ENCODE measurements at places on chromosomes 4 and X.

DNA sequence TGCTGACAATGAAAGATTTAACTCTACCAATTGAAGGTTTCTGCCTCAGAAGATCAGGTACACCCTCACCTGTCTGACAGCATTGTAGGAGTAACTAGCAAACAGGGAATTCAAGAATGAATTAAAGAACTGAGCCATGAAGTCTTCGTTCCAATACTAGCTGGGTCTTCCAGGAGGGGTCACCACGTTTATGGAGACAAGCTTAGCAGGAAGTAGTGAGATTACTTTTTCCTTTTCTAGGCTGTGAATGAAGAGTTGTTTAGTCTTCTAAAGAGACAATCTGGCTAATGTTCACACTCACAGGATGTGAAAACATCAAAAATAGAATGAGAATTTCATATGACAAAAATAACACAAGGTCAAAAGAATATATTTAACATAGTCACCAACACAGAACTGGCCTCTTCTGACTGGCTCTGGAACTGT is 54.9 kb downstream of the REELD1 start:
- DNase-seq, result no peak

GRCh38 chr4:114839986-114840385 is 241.4 kb downstream of the UGT8 start:
- DNase-seq, result no peak

- no peak for DNase-seq
Measured at GRCh38 chr4:123034023-123034422, 111.6 kb upstream of the NUDT6 start.

DNA sequence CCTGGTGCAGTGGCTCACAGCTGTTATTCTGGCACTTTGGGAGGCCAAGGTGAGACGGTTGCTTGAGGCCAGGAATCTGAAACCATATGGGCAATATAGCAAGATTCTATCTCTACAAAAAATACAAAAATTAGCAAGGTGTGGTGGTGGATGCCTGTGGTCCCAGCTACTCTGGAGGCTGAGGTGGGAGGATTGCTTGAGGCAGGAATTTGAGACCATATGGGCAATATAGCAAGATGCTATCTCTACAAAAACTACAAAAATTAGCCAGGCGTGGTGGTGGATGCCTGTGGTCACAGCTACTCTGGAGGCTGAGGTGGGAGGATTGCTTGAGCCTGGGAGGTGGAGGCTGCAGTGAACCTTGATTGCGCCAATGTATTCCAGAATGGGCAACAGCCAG is 2.3 kb downstream of the ADGRG4 start:
- DNase-seq, result no peak

DNA sequence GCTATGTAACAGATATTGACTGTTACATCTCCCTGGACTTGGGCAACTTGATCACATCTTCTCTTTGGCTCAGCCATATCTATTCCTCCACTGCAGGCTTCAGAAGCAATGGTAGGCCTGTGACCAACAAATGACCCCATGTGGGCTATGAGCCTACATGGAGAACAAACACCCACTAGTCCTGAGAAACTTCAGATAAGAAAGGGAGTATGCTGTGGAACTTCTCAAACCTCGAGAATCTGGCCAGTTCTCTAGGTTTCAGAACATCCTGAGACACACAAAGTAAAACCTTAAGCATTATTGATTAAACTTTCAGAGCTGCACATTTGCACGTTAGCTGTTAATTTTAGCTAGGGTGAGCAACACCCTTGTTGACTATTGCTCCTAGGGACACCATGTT is 16.3 kb downstream of the RBMX2 start:
- no peak for DNase-seq

GRCh38 chrX:43592597-43592996 is 63.5 kb upstream of the MAOA start:
- DNase-seq, result no peak

- DNase-seq, result peak; percentile 89
Measured at GRCh38 chr4:170089668-170090351, at the start of gene AADAT. AADAT (minus strand) TSS chr4:170089956; CDS start chr4:170089690, 266 bp downstream.

GRCh38 chrX:10633722-10634121 is 13.3 kb upstream of the MID1 start:
- no peak for DNase-seq

DNA sequence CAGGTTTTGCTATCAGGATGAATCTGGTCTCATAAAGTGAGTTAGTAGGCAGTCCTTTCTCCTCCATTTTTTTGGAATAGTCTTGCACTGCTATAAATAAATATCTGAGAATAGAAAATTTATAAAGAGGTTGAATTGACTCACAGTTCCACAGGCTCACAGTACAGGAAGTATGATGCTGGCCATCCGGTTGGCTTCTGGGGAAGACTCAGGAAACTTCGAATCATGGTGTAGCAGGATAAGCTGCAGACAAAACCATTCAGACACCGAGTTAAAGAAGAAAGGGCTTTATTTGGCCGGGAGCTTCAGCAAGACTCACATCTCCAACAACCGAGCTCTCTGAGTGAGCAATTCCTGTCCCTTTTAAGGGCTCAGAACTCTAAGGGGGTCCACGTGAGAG is 348.2 kb downstream of the KCTD8 start:
- no peak for DNase-seq

- DNase-seq, result no peak
Measured at GRCh38 chr4:87144356-87144755, 76.1 kb downstream of the KLHL8 start.

DNA sequence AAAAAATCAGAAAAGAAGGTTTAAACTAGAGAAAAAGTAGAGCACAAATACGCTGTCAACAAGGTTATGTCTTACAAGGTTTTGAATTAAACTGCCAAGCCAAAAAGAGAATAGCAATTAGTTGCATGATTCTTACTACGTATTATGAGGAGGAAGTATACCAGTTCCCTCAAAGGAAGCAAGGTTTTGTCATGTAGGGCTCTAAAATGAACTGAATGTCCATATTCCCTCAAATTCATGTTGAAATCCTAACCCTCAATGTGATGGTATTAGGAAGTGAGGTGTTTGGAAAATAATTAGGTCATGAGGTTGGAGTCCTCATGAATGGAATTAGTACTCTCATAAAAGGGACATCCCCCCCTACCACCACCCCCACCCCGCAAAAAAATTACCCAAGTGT is 201.0 kb downstream of the FBXW7 start:
- no peak for DNase-seq

DNA sequence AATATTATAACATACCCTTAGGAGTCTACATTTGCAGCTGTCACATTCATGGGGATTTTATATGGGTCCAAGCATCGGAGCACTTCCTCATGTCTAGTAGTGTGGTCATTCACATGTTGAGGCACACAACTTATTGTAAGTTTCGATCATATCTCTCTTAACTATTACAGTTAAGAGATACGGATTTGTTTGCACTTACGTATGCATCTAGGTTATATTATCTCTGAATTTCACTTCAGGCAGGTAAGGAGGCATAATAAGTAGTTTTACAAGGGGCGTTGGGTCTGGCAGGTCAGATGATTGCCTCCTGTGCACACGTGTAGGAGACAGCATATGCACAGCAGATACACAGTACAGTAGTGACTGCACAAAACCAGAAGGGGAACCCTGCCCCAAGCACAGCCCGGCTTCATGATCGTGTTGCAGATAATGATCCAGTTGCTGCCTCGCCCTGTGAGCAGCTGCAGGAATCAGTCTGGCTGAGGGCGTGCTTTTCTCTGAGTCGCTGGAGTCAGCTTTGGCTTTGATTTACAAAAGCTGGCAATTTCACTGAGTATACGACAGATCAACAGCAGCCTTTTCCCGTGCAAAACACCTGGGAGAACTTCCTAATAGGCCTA is 302.9 kb upstream of the GATB start:
- no peak for DNase-seq

GRCh38 chr4:140243278-140243753 is 89.3 kb upstream of the MAML3 start:
- DNase-seq, result no peak

DNA sequence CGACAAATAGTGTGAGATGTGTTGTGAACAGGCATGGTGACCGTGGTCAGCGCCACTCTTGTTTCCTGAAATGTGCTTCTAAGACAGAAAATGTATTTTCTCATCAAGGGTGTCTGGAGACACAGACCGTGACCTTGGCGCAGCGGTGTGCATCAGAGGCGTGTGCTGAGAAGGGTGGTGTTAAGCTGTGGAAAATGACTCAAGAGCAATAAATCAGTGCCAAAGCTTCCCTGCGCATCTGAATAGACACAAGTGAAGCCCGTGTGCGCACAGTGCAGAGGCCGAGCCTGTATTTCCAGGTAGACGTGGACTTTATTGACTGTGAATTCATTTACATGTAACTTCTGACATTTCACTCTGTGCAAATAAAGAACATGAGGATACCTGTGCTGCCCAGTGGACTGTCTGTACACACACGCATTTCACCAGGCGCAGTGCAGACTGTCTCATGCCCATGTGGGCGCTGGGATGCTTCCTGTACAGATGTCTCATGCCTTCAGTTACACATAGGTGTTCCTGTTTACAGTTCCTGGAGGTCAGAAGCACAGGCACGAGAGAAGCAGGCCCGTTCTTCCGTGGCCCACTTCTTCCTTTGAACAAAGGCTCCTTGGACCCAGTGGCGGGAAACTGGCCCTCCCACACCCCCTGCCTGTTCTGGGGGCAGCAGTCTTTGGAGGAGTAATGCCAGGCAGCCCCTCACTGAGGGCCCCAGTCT is 31.9 kb downstream of the NSG1 start:
- peak; percentile 7 for DNase-seq

DNA sequence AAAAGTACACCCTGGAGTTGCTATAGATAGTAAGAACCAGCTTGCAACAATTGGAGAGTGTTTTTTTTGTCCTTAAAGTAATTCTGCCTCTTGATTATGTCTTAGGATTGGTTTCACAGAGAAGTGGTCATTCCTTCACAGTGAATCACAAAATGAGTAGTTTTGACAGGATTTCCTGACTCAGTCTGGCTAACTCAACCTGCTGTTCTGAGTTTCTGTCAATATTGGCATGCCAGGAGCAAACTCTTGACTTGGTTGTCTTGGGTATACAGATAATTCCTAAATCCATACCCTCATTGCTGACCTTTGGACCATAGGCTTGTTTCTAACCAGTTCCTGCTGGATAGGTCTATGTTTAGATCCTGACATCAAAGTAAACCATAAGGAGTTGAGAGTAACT is 9.4 kb downstream of the FHIP1A start:
- no peak for DNase-seq

DNA sequence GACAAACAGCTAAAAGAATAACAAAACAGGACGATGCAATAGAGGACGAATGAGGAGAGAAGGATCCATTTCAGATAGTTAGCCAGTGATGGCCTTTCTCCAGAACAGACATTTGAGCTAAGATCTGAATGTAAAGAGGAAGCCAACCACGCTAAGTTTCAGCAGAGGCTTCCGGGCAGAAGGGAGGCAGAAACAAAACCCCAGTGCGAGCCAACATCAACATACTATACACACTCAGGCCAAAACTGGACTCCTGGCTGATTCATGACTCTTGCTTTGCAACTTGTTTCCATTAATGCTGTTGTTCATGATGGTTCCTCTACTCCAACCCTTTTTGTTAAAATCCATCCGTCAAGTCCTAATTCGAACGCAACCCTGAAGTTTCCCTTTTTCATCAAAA is 730.3 kb downstream of the TRIML1 start:
- no peak for DNase-seq

- DNase-seq, result no peak
Measured at GRCh38 chrX:2931612-2932011, 2.5 kb upstream of the ARSD start.

DNA sequence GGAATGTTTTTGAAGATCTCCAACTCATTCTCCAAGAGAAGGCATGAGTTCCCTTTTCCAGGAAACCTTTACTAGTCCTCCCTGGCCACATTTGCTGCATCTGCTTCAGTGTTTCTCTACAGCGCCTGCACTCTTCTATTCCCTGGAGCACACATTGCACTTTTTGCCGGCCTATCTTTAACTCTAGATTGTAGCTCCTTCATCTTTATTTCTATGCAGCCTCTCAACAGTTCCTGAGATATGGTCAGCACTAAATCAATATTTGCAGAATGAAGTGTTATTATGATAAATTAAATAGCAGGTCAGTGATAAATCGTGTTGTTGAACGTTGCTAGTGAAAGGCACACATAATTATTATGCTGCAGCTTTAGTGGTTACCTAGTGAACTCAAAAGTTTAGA is 88.3 kb downstream of the VCX3A start:
- DNase-seq, result no peak

- peak; percentile 72 for DNase-seq
Measured at GRCh38 chr4:82797405-82798111, 1.0 kb downstream of the SCD5 start.

GRCh38 chrX:29083823-29084222 is 496.6 kb downstream of the IL1RAPL1 start:
- no peak for DNase-seq

DNA sequence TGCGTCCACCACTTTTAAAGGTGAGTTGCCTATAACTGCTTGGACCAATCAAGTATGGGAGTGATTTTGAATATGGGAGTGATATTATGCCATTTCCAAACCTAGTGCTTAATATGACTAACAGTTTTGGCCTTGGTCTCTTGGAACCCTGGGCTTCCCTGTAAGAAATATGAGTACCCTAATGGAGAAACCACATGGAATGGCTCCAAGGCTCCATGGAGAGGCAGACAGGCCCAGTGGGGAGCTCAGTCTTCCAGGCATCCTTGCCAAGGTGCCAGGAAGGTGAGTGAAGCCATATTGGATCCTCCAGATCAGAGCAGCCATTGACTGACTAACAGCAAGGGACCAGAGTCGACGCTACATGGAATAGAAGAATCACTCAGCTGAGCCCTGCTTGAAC is 53.2 kb downstream of the MAML3 start:
- DNase-seq, result no peak

GRCh38 chr4:184664445-184665210 is 15.1 kb downstream of the PRIMPOL start:
- peak; percentile 52 for DNase-seq

DNA sequence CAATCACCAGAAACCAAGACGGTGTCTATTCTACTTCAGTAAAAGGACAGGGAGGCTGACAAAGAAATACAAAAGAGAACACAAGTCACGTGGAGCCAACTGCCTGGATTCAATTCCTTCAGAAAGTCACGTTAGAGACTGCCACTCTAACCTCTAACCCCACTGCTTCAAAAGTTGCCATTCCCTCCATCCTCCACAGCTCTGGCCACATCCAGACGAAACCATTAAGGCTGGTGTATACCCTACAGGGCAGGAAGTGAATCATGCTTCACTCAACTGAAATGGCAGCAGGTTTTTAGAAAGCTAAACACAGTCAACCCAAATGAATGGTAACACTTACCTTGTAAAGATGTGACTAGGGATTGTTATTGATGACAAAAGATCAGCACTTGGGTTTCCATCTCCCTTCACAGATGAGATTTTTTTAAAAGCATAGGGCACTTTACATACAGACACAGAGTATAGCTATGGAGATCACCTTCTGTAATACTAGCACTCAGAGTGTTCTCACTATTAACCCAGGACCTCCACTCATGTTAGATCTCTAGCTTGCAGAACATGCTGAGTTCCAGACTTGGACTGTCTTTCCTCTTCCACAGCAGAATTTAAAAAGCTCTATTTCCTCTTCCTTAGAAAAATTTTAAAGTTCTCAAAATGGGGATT is 37.4 kb downstream of the MAML3 start:
- DNase-seq, result no peak

- no peak for DNase-seq
Measured at GRCh38 chrX:130995439-130995838, 62.7 kb upstream of the ARHGAP36 start.

- no peak for DNase-seq
Measured at GRCh38 chrX:31136144-31136611, 64.3 kb upstream of the FTHL17 start.

- DNase-seq, result peak; percentile 43
Measured at GRCh38 chr4:141810038-141810711, 173.8 kb downstream of the IL15 start.

- DNase-seq, result no peak
Measured at GRCh38 chr4:42594888-42595287, 62.0 kb downstream of the ATP8A1 start.

Data from D341Med (cell line).